Trophoblast cell (in vitro differentiated cells and primary cell): ENCODE measurements at places on chromosomes 12 and 14.

DNA sequence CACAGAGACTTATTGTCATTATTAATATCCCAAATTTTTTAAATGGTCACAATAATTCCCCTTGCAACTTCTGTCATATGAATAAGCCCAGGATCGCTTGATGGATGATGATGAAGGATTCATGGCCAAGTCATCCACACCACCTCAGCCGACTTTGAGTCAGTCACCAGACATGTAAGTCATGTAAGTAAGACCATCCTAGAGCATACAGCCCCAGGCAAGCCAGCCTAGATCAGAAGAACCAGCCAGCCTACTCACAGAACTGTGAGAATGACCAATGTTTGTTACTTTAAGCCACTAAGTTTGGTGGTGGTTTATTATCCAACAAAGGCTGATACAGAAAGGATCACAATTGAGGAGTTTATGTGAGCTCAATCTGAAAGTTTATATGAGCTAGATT lies 341.8 kb downstream of the NRXN3 start:
- DNase-seq, result peak; percentile 13

GRCh38 chr14:93859957-93860356 lies 67.2 kb upstream of the FAM181A start:
- DNase-seq, result peak; percentile 54

- no peak for DNase-seq
Measured at GRCh38 chr12:28497889-28498411, 307.7 kb downstream of the CCDC91 start.

DNA sequence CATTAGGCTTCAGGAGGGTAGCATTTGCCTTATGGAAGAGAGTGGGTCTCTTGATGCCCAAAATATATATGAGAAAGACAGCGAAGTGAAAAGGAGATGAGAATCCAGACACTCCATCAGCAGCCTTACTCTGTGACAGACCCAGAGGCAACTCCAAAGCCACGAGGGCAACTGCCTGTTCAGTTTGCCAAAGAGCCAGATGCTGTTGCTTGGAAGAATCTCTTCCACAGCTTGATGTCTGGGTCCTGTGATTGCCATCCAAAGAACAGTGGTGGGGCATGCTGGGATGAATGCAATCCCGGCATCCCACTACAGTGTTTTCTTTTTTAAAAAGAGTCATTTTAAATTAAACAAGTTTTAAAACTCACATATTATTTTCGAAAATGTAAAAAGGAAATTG lies 10.9 kb upstream of the OTX2 start:
- DNase-seq, result no peak

DNA sequence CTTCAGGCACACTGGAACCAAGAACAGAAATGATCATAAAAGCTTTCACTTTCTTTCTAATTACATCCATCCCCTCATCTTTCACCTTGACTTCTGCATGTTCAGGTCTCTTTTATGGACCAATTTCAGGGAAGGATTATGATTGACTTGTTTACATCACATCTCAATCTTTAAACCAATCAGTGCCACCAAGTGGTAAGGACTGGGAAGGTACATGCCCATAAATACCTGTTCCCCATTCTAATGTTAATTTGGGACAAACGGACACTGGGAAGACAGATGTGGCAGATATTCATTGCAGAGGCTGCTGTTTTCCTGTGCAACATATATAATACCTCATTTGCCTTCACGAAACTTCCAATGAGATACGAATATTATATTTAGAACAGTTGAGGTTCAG lies 978.1 kb downstream of the GALC start:
- DNase-seq, result no peak

DNA sequence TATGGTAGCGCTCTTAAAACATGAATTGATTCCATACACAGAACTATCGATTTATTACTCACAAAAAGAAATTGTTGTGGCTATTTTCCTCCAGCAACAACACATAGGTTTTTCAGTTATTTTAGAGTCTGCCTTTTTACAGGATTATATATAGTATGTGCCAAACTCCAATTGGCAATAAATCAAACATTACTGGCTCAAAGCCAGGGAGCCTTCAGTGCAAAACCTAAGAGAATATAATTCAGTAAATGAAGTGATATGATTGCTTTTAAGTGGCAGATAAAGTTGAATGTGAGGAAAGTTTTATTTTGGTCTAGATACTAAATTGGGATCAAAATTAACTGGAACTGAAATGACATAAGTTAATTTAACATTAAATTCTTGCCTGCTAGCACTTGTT lies 234.8 kb downstream of the PIK3C2G start:
- no peak for DNase-seq

- DNase-seq, result no peak
Measured at GRCh38 chr14:93033983-93034670, 81.6 kb downstream of the ITPK1 start.

DNA sequence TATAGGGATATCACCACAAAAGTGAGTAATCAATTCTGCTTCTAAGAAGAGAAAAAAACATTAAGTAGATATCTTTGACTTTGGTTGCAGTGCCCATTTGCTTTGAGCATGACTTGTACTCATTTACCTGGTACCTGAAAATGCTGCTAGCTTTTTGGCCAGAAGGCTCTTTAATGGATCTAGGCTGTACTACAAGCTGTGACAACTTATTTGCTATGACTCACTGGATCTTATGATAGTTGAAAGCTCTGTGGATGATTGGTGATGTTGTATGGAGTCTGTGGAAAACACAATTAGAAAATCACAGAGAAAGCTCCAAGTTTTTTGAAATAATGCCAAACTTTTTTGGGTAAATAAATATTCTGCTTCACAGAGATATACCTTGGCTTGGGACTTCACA lies 960.9 kb upstream of the FBXO33 start:
- no peak for DNase-seq

GRCh38 chr14:69342928-69343525 lies 55.1 kb downstream of the ERH start:
- no peak for DNase-seq

- DNase-seq, result no peak
Measured at GRCh38 chr14:36479344-36479743, 40.7 kb downstream of the NKX2-1 start.

DNA sequence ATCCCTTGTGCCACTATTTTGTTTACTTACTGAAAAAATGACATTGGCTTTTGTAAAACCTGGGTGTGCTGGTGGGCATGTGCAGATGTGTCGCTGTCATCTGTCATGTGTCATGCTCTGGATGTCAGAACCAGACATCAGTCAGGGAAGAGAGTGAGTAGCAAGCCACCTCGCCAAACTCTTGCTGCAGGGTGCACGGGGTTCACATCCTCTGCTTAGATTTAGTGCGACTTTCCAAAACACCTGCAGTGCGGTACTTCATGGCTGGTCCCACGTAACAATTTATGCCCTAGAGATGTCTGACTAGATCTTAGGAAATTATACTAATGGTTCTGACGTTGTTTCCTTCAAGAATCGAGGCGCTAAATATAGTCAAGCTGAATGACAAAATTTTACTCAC lies 106.7 kb downstream of the CRADD start:
- no peak for DNase-seq

GRCh38 chr12:113064395-113065125 lies 8.0 kb downstream of the DTX1 start:
- no peak for DNase-seq

- no peak for DNase-seq
Measured at GRCh38 chr12:124744659-124745464, 118.8 kb downstream of the SCARB1 start.

DNA sequence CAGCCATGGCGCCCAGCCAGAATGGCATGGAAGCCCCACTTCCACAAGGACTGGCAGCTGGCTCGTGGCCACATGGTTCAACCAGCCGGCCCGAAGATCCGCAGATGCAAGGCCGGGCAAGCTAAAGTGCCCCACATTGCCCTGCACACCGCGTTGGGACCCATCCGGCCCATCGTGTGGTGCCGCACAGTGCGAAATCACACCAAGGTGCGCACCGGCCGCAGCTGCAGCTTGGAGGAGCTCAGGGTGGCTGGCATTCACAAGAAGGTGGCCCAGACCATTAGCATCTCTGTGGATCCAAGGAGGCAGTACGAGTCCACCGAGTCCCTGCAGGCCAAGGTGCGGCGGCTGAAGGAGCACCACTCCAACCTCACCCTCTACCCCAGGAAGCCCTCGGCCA lies 15.9 kb downstream of the CDC42BPB start:
- DNase-seq, result no peak
